ENCODE measurements at places on chromosomes 12 and 14.

- no peak for DNase-seq
Measured at GRCh38 chr14:95609398-95609990, 74.6 kb downstream of the GLRX5 start.

DNA sequence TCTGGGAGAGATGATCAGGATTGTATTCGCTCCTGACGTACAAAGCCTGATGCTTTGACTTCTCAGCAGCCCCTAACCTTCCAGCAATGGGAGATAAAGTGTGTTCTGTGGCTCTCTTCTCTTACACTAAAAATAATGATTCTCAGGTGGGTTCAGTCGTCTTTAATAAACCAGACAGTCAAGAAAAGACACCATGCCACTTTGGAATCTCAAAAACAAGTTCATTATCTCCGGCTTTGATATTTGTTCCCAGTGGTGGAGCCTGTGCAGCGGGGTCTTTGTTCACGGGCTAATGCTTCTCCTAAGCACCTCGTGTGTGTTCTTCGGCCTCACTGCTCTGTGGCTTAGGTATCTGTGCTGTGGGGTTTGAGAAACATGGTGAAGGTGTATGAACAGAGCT, 1.6 kb downstream of the ACVR1B start:
- DNase-seq = no peak

GRCh38 chr12:13222076-13222475, 25.6 kb downstream of the EMP1 start:
- no peak for DNase-seq

GRCh38 chr12:24256684-24257083, 307.2 kb upstream of the SOX5 start:
- no peak for DNase-seq

DNA sequence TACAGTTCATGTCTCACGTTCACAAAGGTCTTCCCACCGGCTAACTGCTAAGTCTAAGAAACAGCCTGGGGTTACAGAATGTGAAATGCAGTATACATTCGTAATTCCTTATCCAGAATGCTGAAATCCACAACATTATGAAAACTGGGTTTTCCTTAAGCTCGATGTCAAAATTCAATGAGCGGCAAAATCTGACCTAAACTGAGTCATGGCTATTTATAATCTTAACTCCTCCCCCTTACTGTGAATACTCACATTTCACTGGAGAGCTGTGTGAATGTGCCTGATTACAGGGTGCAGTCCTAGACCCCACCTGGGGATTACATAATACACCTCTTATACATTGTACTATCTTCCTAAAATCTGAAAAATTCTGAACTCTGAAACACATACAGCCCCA, 35.3 kb downstream of the STX2 start:
- DNase-seq = no peak

DNA sequence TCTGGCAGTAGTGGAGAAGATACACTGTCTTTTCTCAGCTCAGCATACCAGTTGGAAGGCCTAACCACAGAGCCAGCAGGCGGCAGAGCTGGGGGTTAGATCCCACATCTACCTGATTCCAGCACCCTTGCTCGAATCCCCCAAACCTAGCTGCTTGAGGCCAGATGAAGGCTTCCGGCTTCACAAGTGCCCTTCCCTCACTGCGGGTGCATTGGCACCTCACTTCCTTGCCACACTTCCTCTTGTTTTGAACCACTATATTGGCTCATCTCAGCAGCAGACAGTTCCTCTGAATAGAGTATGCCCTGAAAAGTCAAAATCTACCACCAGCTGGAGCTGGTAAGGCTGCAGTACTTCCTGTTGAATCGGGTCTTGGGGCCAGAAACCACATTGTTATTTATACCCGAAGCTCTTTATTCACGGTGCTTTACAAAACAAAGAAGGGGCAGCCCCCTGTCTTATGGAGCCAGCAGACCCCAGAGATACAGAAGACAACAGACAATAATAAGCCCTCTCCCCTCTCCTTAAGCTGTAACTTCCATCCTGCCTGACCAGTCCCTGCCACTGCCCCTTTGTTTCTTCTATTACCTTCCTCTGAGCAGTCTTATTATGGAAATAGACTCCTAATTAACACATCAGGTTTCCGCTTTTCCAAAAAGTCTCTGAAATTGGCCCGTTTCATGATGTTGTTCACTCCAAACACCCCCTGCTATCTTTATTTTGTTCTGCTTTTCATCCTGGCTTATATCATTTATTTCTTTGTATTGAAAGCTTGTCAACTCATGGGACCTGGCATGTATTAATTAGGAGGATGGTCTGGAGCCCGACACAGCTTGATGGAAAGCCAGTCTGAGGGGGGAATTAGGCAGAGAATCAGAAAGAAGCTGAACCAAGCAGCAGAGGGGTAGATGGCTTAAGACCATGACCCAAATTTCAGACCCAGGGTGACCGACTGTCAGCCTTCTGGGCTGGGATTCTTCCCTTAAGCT, 233.5 kb downstream of the EFCAB11 start:
- no peak for DNase-seq

Data from fibroblast of skin of left biceps (primary cell).